ENCODE measurements at places on chromosomes 2 and 18.

GRCh38 chr18:56844556-56844955 lies 193.4 kb downstream of the WDR7 start:
- DNase-seq, result no peak

DNA sequence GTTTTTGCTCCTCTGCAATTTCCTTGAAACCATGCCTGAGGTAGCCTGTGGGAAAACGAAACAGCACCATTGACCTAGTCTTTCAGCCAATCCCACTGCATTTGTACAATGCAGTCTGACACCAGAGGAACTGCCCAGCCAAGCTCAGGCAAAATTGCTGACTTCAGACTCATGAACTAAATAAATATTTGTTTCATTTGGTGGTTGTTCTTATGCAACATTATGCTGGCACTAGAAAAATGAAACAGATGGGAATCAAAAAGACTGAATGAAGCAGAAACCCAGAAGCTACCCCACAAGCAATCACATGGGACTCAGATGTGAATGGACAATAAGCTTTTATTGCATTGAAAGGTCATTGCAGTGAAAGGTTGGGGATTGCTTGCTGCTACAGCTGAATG lies 1.7 kb downstream of the NAT8 start:
- no peak for DNase-seq

- no peak for DNase-seq
These were observed 70.3 kb upstream of the ZNF521 start for GRCh38 chr18:25422230-25422629.

GRCh38 chr2:160241251-160242137 lies 41.4 kb upstream of the ITGB6 start:
- no peak for DNase-seq

- no peak for DNase-seq
These were observed 36.8 kb downstream of the LRRFIP1 start for GRCh38 chr2:237664151-237664550.

- DNase-seq, result no peak
These were observed 18.2 kb downstream of the SNORC start for GRCh38 chr2:232888099-232888836.
